Urinary bladder (tissue), 4 donors: ENCODE measurements at places on chromosomes 7 and 10. TPM values are rescaled to one million over a fixed set of nuclear protein-coding genes. Genes with fewer than 3 reads are reported as not detected.

The DRGX gene
- total RNA-seq: 0.26 TPM

- no peak for DNase-seq
These were observed 189.0 kb downstream of the ANKRD30A start for GRCh38 chr10:37314350-37314749.

- no peak for DNase-seq
These were observed 22.7 kb downstream of the MKRN1 start for GRCh38 chr7:140456551-140457051.

DNA sequence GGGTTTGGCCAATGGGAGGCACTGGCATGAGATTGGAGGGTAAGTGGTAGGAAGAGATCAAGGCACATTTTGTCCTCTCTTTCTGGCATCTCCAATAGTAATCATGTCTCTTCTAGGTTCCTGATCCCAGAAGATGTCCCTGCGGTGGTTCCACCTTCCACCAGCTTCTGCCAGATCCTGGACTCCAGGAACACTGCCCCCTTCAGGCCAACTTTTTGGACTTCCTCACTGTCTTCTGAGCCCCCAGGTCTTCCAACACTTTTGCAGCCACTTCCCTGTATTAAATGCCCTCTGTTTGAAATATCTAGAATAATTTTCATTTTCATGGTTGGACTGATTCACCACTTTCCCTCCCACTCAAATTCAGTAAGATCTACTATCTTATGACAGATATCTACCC, 60.9 kb downstream of the BAMBI start:
- no peak for DNase-seq

GRCh38 chr7:141312828-141313521, 238.2 kb upstream of the AGK start:
- DNase-seq: no peak

GRCh38 chr10:2925631-2926030, 141.7 kb upstream of the PFKP start:
- no peak for DNase-seq

DNA sequence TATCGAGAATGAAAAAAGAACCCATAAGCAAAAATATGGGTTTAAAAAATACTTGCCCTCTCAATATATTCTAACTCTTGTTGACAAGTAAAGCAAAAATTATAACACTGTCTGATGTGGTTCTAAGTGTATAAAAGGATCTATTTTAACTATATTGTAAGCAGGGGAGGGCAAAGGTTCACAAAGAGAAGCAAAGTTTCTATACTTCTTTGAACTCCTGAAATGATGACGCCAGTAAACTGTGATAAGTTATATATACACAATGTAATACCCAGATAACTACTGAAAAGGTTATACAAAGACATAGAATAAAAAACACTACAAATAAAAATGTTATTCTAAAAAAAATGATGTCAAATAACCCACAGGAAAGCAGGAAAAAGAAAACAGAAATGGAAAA, 37.1 kb downstream of the PDLIM1 start:
- DNase-seq: no peak

- DNase-seq: no peak
These were observed 29.6 kb downstream of the SH2D4B start for GRCh38 chr10:80567292-80567691.

DNA sequence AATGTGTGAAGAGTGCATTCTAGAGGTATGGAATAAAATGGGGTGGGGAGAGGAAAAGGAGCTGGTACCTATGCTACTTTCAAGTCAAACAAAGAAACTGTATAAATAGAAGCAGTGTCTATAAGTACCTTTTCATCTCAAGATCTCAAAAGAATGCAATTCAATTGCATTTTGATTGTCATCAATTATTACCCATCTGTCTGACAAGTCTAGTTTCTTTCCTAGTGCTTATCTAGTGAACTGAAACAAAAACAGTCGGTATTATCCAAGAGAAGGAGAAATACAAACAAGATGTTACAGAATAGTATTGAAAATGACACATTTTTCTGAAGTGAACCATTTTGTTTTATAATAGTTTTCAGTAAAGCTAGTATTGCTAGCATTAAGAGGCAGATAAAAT, 754.5 kb upstream of the LRRN3 start:
- no peak for DNase-seq

DNA sequence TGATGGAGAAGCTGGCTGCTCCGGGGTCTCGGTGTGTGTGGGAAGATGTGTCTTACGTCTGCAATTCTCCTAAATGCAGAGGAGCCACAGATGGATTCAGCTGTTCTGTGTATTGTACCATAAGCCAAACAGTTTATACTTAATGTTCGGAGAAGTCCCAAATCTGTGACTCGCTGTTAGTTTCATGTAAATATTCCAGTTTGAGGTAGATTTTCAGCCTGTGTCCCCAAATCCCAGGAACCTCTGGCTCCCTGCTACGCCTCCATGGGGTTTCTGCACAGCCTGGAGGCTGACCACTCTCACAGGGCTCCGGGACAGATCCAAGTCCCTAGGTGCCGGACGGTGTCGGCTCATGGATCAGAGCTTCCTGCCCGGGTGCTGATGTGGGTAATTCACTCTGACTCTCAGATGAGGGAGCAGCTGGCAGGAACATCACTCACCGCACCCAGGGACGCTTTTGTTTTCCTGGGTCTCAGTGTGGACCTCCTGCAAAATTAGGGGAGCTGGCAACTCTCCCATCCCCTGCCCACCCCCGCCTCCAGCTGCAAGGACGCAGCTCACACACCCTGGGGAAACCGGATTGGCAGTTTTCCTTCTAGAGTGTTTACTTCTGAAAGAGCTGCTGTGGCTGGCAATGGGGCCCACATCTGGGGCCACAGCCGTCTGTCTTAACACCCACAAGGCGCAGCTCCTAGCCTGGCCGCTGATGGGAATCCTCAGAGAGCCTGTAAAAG, 421.1 kb upstream of the FOXK1 start:
- DNase-seq: no peak

DNA sequence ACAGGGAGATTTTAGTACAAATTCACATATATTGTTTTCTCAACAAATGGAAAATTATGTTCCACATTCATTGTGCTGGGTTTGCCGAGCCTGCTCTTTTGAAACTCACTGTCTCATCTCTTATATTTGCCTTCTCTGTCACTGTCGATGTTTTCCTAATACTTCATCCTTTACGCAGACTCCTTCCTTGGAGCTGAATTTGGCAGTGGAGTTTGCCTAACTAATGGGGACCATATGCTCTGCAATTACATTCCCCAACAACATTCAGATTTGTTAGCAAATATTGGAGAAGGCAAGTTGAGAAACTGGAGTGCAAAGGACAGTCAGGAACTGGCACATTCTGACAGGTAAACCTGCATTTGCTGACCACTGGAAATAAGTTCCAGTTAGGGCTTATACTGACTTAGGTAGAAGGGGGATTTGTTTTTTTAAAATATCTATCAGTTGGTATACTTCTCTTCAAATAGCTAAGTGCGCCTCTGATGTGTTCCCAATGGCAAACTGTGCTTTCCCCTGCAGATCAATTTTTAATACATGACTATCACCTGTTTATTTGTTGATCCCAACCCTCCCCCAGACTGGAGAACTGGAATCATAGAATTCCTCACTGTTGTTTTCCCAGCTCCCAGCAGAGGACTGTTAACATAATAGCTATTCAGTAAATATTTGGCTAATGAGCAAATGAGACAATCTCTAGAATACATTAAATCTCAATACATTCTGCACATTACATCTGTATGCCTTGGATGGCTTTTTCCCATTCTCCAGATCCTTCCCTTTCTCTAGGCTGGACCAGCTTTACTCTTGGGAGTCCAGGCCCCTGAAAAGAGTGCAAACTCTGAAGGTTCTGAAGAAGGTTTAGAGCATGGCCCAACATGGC, 769.3 kb downstream of the KCNMA1 start:
- DNase-seq: no peak

The FGFBP3 gene
- total RNA-seq: 1.5 TPM

GRCh38 chr7:102047-102711, 90.2 kb upstream of the FAM20C start:
- DNase-seq: no peak

The C10orf95 gene
- total RNA-seq: not detected

The DMBT1 gene
- total RNA-seq: 0.48 TPM

The ABCB4 gene
- 1.2 TPM for total RNA-seq

The RGR gene
- total RNA-seq: 0.74 TPM

DNA sequence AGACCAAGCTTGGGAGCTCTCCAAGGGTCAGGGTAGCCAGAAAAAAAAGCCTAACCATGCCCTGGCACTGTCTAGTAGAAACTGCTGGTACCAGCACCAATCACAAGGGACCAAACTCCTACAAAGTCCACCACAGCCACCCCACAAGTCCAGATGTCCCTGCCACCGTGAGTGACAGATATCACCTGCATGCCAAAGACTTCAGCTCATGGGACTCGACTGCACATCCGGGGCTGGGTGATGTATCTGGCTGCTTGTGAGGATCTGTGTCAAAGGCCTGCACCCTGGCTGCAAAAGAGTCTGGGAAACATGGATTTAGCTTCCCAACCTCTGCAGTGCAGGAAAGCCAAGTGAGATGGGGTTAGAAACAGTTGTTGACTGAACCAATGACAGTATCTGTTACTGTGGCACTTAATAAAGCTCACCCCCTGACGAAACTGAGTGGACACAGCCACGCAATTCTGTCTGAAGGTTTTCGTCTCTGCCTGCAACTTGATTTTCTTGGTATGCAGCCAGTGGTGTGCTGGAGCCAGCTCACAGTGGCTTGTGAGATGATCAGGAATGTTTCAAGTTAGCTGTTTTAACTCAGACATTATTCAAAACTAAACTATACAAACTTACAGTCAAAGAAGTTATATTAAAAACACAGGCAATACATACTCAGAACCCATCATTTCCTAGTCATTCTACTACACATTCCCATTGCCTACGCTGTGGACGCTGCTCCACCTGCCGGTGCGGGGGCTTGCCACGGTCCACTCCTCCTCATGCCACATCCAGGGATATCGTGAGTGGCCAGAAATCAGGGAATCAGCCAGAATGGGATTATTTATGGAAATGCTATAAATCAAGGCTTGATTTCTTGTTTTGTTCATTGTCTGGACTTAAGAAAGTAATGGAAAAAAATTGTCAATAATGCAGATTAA, 9.2 kb downstream of the ZNF488 start:
- DNase-seq: no peak

The SPDYE9 gene
- not detected for total RNA-seq

GRCh38 chr7:113794573-113794972, 124.2 kb downstream of the PPP1R3A start:
- no peak for DNase-seq
